ENCODE measurements at places on chromosomes 16 and 17.

- no peak for DNase-seq
Measured at GRCh38 chr16:25093208-25094061, 18.1 kb upstream of the LCMT1 start.

DNA sequence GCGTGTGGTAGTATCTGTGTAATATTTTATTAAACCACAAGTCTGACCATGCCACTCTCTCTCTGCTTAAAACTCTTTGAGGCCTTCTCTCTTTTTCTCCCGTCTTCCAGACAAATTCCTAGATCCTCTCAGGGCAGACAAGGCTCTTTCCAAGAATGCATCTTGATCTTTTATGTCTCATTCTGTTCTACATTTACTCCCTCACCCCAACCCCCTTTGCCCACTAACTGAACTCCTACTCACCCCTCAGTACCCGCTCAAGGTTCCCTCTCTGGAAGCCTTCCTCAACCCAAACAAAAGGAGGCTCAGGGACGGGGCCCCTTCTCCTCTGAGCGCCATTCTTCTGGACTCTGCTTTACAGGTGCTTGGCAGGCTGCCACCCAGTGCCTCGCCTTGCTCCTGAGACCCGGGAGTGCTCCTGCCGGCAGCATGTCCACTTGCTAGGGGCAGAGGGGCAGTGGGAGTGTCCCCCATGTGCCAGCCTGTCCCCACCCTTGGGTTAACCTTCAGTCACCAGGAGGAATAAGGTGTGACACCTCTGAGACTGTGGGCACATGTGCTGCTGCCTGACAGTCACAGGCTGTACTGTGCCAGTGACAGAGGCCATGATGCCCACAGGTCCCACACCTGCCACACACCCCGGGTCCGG, 9.2 kb downstream of the SLC13A2 start:
- no peak for DNase-seq

DNA sequence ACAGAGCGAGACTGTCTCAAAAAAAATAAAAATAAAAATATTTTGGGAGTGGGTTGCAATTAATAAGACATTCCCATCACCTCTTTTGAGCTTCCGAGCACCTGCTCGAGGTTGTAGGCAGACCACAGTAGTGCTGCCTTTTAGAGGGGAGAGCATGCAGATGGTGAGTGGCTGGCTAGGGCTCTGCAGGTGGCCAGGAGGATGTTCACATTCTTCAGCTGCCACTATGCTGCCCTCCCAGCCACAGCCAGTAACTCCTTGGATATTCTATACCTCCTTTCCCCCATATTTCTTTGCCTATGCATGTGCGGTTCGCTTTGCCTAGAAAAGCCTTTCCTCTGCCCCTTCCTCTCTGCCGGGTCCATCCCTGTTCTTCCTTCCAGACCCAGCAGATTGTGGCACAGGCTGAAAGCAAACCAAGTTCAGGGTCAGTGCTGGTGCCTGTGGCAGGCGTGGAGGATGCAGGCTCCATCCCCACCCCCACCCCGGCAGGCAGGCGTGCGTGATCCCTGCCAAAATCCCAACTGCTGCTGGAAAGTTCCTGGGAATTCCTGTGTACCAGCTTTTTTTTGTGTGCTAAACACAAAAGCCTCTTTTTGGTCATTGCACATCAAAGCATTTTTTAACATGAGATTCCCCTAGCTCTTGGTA, 33.8 kb upstream of the CMIP start:
- no peak for DNase-seq

DNA sequence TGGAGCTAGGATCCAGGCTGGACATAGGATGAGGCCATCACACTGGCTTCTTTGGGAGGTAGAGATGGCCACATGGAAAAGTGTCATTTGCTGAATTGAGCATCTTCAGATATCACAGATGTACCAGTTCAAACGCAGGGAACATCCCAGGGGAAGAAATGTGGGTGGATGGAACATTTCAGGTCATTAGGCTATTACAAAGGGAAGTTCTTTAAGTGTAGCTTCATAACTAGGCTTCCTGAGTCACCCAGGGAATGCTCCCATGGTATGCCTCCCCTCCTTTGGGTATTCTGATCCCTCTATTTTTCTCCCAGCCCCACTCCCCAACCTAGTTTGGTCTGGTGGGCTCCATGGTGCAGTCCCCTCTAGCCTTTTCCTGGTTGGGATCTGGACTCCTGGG, 69.8 kb upstream of the IRX3 start:
- no peak for DNase-seq

- no peak for DNase-seq
Measured at GRCh38 chr17:30290696-30291542, 825 bp downstream of the BLMH start.

GRCh38 chr16:88570691-88571092, 489 bp downstream of the ZC3H18 start:
- DNase-seq, result no peak

DNA sequence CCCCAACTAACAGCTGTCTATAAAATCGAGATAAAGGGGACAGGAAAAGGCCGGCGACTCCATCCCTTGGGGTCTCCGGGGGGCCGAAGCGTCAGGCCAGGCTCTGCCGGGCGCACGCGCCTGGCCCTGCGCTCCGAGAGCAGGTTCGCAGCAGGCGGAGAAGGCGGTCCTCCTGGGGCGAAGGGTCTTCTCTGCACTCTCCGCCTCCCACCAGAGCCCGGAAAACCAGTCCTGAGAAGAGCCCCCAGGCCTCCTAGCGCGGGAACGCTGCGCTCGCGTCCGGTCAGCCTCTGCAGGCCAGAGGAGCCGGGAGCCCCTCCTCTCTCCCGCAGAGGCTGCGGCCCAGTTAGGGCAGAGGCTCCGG, 5.1 kb downstream of the FOXF1 start:
- no peak for DNase-seq

Measured in stimulated activated CD8-positive, alpha-beta memory T cell treated with anti-CD3 and anti-CD28 coated beads, Interleukin-4, amount 100 ng/mL, for 1 hour (primary cell).